Panc1 (cell line): ENCODE measurements at places on chromosomes 5 and 9. TPM values are rescaled to one million over a fixed set of nuclear protein-coding genes. Genes with fewer than 3 reads are reported as not detected.

DNA sequence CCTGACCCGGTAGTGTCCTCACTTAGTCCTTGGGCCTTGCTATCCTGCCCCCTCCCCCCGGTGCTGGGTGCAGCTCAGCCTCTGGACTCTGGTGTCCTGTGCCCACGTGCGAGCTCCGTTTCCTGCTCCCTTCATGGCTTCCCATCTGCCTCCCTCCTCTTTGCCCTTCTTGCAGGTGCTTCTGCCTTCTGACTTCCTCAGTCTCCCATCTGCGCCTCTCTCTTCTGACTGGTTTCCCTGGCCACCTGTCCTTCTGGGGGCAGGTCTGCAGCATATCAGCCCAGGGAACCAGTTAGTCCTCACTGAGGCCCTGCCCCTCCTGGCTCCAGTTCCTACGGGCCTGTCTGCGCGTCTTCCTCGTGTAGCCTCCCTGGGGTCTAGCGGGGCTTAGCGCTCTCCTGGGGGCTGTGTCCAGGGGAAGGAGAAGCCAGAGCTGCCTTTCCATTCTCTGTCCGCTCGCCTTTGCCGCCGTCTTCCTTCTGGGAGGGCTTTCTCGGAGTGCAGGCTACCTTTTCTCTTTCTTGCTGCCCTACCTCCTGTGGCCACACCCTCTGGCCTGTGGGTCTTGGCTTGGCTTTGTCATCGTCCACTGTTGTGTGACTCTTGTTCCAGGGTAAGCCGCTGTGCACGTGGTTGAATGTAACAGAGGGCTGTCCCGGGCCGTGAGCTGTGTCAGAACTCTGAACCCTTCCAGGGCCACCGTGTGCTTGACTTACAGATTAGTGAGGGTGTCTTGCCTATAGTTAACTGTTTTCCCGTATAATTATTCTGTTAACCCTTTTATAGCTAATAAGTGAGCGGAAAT lies 51.8 kb downstream of the EHMT1 start:
- no peaks in the 10 kb centered on the region for H3K36me3 ChIP-seq
- no peaks in the 10 kb centered on the region for H3K27me3 ChIP-seq
- H3K4me3 ChIP-seq, result no peak overlapping the region
- H3K27ac ChIP-seq, result no peak overlapping the region

DNA sequence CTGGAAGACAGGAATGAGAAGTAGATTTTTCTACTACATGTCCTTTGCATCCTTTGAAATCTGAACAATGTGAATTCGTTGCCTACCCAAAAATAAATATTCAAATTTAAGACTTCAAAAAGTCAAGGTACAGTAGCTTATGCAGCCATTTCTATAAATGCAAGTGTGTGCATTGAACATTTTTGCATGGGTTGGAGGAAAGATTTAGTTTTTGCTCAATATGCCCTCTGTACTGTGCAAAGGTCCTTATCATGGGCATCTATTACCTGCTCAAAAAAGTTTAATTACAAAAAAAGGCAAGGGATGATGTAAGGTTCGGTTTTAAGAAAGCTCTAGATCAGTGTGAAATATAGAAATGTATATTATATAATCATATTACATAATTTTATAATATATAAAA lies 22.6 kb downstream of the AKNA start:
- peaks cover 3% of the 10 kb centered on the region for H3K4me1 ChIP-seq
- H3K27me3 ChIP-seq, result no peaks in the 10 kb centered on the region
- no peaks in the 10 kb centered on the region for H3K36me3 ChIP-seq
- H3K4me3 ChIP-seq, result no peak overlapping the region
- no peak overlapping the region for H3K27ac ChIP-seq

- H3K27me3 ChIP-seq, result no peaks in the 10 kb centered on the region
- H3K36me3 ChIP-seq, result no peaks in the 10 kb centered on the region
- H3K27ac ChIP-seq, result no peak overlapping the region
- H3K4me3 ChIP-seq, result no peak overlapping the region
- H3K4me1 ChIP-seq, result peaks cover 12% of the 10 kb centered on the region
Observed at GRCh38 chr5:181181650-181182565, 23.1 kb downstream of the TRIM7 start.

The MSMP gene
- total RNA-seq, result 1.4 TPM

- no peaks in the 10 kb centered on the region; the same call in 1 of the 2 replicates for H3K27me3 ChIP-seq
- no peak for DNase-seq
- H3K4me3 ChIP-seq, result no peak overlapping the region
- H3K27ac ChIP-seq, result no peak overlapping the region
Observed at GRCh38 chr5:68740226-68740910, 353.4 kb upstream of the SLC30A5 start.

The IL13 gene
- not detected for total RNA-seq

The IL3 gene
- not detected for total RNA-seq

- no peaks in the 10 kb centered on the region for H3K36me3 ChIP-seq
- no peak for DNase-seq
- no peak overlapping the region for H3K27ac ChIP-seq
- H3K4me3 ChIP-seq, result no peak overlapping the region
- no peaks in the 10 kb centered on the region for H3K4me1 ChIP-seq
Observed at GRCh38 chr5:154505567-154505966, 27.5 kb upstream of the HAND1 start.

DNA sequence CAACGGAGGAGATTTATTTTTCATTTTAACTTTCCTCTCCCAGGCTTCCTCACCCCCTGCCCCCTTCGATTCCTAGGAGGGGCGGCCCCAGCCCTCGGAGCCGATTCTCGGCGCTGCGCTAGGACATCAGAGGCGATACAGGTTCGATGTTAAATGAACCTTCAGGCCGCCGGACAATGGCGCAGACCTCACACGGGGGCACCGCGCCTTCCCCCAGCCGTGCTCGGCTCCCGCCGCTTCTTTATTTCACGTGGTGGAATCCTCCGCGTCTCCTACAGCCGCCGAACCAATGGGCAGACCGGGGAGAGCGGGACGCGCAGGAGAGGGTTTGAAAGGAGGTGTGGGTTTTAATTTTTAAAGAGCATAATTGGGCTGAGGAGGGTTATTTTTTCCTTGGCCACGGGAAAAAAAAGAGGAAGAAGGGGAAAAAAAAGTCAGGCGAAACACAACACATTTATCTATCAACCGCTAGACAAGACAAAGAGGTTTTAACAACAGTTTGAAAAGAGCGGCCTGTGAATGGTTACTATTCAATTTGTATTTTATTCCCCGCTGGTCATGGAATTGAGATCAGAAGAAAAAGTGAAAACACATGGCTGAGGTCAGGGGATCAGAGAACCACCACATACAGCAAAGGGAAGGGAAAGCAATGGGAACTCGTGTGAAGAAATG lies 126.8 kb downstream of the TMEM174 start:
- H3K27me3 ChIP-seq, result no peaks in the 10 kb centered on the region
- no peaks in the 10 kb centered on the region for H3K36me3 ChIP-seq
- peak overlapping the region; percentile 52 for H3K4me3 ChIP-seq
- no peaks in the 10 kb centered on the region for H3K4me1 ChIP-seq

DNA sequence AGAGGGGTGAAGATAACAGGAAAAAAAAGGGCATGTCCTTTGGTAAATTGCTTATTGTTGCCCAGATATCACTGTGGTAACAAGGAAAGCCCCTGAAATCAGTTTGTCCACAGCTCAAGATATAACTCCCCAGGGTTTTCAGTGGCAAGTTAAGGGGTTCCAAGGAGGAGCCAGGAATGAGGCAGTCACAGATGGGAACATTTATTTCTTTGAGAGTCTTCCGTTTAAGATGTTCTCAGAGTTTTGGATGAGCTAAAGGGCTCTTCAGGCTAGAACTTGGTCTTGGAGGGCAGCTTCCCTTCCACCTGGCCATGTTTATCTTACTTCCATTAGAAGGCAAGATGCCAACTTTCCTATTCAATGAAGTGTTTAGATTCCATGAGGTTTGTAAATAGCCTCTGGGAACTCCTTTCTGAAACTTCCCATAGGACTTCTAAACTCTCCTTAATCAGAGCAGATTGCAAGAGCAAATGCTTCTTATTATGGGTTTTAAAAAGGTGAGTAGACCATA lies 277.6 kb upstream of the TNC start:
- no peak overlapping the region for H3K4me3 ChIP-seq
- H3K36me3 ChIP-seq, result no peaks in the 10 kb centered on the region
- H3K27ac ChIP-seq, result no peak overlapping the region
- DNase-seq, result no peak
- H3K4me1 ChIP-seq, result no peaks in the 10 kb centered on the region

DNA sequence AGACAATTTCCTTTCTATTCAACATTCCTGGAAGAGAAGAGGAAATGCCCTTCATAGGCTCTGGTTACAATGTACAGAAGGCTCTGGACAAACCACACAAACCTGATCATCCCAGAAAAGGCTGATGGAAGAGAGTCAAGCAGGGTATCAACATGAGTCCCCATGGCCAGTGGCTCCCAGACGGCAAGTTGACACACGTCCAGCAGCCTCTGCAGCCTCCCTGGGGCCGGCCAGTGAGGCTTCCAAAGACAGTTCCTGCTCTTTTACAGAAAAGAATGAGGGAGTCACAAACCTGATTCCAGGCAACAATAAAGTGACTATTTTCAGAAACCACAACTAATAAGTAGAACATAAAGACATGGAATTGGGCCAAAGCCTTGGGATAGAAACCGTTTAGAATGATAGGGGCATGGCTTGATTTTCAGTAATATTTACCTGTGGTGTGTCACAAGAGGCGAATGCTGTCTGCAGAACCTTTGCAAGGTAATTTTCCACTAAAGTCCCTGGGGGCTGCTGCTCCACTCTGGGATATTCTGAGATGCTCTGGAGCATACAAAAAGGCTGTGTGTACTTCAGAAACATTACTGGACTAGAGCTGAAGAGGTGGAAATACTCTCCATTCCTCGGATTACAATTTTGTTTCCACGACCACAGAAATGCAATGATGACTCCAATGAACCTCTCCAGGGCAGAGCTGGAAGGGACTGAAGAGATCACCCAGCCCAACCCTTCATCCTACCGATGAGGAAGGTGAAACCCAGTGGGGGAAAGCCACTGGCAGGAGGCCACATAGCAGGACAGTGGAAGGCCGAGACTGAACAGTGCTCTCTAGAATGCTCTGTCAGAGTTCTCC lies 10.4 kb downstream of the MED27 start:
- no peak overlapping the region for H3K4me3 ChIP-seq
- H3K27me3 ChIP-seq, result no peaks in the 10 kb centered on the region
- DNase-seq, result no peak
- H3K36me3 ChIP-seq, result no peaks in the 10 kb centered on the region
- H3K4me1 ChIP-seq, result no peaks in the 10 kb centered on the region
- H3K27ac ChIP-seq, result no peak overlapping the region

The CYLC2 gene
- not detected for total RNA-seq

GRCh38 chr9:132947756-132948155 lies 3.3 kb upstream of the TSC1 start:
- H3K4me3 ChIP-seq, result no peak overlapping the region
- peaks cover 4% of the 10 kb centered on the region; the same call in 1 of the 2 replicates for H3K36me3 ChIP-seq
- no peaks in the 10 kb centered on the region for H3K27me3 ChIP-seq
- DNase-seq, result no peak
- H3K4me1 ChIP-seq, result peaks cover 7% of the 10 kb centered on the region

- H3K4me3 ChIP-seq, result no peak overlapping the region
- no peaks in the 10 kb centered on the region for H3K4me1 ChIP-seq
- DNase-seq, result no peak
- H3K27ac ChIP-seq, result no peak overlapping the region
Observed at GRCh38 chr9:108345826-108346225, 510.0 kb downstream of the ACTL7B start.

The NAIF1 gene
- total RNA-seq, result 14.6 TPM

- no peak overlapping the region for H3K27ac ChIP-seq
- H3K4me1 ChIP-seq, result no peaks in the 10 kb centered on the region
- H3K36me3 ChIP-seq, result no peaks in the 10 kb centered on the region
- no peak for DNase-seq
- H3K4me3 ChIP-seq, result no peak overlapping the region
Observed at GRCh38 chr5:143924311-143924978, 112.5 kb downstream of the HMHB1 start.

- H3K27me3 ChIP-seq, result peaks cover 19% of the 10 kb centered on the region
- H3K4me3 ChIP-seq, result peak within 1 kb of the TSS; percentile 48
- no peaks in the 10 kb centered on the region for H3K36me3 ChIP-seq
- H3K4me1 ChIP-seq, result peaks cover 3% of the 10 kb centered on the region; the same call in 1 of the 2 replicates
- no peak within 1 kb of the TSS for H3K27ac ChIP-seq
Observed at GRCh38 chr5:161546470-161547301, at the start of gene GABRB2. TSS of gene GABRB2 (minus strand) at chr5:161546725. CDS start at chr5:161546643, 82 bp downstream.

GRCh38 chr5:58491216-58491892 lies at the start of gene GAPT:
TSS of gene GAPT (plus strand) at chr5:58491435. CDS start at chr5:58494537, 3,102 bp downstream.
- H3K36me3 ChIP-seq, result no peaks in the 10 kb centered on the region
- H3K27me3 ChIP-seq, result peaks cover 50% of the 10 kb centered on the region
- DNase-seq, result no peak
- H3K27ac ChIP-seq, result no peak within 1 kb of the TSS

DNA sequence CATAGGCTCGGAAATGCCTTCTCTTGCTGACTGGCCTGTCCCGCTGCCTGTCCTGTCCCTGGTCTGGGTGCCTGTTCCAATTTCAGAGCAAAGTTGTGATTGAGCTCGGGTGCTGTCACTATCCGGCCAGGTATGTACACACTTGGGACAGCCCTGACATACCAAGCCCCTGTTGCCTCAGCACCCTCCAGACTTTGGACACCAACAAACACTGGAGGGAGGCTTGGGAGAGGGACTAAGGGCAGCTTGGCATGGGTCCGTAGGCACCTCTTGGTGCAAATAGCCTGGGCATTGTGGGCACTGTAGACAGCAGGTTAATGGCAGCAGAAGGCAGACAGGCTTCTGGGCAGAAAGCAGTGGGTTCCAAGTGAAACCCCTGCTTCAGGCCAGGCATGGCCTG lies 86.3 kb upstream of the SEMA6A start:
- no peaks in the 10 kb centered on the region for H3K4me1 ChIP-seq
- H3K27me3 ChIP-seq, result no peaks in the 10 kb centered on the region
- no peak overlapping the region for H3K27ac ChIP-seq

DNA sequence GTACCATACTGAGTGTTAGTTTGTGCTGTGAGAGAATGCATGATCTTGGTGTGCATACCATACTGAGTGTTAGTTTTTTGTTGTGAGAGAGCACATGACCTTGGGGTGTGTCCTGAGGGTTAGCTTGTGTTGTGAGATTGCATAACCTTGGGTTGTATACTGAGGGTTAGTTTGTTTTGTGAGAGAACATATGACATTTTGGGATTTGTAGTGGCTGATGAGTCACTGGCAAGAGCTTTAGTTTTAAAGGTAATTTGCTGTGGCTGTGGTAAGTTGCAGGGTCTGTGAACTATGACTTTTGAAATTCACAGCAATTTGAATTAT lies 1068.3 kb upstream of the EDIL3 start:
- H3K27me3 ChIP-seq, result no peaks in the 10 kb centered on the region
- no peaks in the 10 kb centered on the region for H3K36me3 ChIP-seq
- H3K4me3 ChIP-seq, result no peak overlapping the region

The RGS7BP gene
- total RNA-seq, result not detected
